NCI-H1105 treated with DMSO at 0.1 percent for 48 hours (cell line): ENCODE measurements at places on chromosomes 1 and 21.

DNA sequence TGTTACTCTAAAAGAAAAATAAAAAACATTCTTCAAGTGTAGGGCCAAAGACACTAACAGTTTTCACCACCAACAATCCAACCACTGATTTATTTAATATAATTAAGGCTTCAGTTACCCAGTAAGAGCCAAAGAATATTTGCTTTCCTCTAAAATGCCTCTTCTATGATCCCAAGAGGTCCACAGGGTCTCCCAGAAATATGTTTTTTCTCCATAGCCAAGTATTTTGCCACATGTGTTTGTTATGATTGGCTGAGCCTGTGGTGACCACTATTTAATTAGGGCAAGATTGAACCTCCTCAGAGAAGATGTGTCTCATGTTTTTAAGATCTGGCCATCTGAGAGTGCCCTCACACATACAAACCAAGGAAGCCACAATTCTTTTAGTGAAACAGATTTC is 135.9 kb downstream of the TPR start:
- DNase-seq, result no peak

GRCh38 chr1:199859491-199859933 is 168.0 kb upstream of the NR5A2 start:
- no peak for DNase-seq

DNA sequence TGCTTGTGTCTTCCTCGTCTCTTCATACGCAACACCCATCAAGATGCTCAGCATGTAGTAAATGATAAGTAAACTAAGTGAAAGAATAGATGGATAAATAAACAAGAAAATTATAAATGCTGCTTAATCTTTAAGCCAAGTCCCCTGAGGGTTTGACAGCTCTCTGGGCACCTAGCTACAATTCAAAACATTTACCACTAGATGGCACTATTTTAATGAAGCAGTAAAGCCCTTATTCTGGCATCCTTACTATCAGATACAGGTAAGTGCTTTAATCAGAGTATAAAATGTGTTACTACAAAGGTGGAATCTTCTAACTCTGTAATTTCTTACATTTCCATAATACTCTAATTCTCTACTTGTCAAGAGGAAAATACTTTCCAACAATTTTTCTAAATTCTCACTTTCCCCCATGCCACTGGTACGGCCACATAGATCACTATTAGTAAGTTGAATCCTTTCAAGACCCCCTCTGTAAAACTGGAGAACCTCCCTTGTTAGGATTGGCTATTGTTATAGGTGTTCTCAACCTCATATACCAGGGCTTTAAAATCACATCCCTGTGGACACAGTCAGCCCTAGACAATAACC is 137.8 kb downstream of the BARHL2 start:
- peak; percentile 77 for DNase-seq

GRCh38 chr1:183516725-183517124 is 44.4 kb downstream of the SMG7 start:
- no peak for DNase-seq

GRCh38 chr21:39114871-39115575 is 68.2 kb downstream of the PSMG1 start:
- no peak for DNase-seq

DNA sequence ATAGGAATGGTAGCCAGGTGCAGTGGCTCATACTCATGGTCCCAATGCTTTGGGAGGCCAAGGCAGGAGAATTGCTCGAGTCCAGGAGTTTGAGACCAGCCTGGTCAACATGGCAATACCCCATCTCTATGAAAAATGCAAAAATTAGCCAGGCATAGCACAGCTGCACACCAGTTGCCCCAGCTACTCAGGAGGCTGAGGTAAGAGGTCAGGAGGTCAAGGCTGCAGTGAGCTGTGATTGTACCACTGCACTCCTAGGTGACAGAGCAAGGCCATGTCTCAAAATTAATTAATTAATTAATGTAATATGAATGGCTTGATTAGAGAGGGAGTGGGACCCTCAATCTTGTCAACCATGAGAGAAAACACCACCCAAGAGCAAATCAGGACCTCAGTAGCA is 198.7 kb upstream of the DUSP10 start:
- DNase-seq, result no peak

GRCh38 chr21:43357715-43358430 is 69.1 kb downstream of the SIK1 start:
- no peak for DNase-seq
